Islet precursor cell (in vitro differentiated cells): ENCODE measurements at places on chromosomes 7 and 10.

GRCh38 chr7:80014511-80014910 lies 120.1 kb upstream of the GNAI1 start:
- DNase-seq = no peak

DNA sequence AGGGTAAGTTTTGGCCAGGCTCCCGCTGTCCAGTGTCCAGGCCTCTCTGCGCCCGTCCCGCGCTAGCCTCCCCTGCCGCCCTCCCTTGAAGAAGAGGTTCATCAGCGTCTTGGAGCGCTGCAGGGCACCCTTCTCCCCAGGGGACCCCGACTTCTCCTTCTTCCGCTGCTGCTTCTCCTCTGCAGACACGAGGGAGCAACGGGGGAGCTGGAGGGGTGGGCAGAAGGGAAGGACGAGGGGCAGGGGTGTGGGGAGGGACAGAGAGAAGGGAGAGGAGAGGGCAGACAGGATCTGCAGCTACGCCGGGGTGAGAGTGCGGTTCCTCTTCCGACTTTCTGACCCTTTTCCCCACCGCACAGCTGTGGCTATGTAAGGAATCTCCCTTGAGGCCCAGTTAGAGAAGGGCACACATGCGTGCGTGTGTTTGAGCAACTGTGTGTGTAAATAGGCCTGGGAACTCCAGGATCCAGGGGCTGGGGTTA lies 12.8 kb downstream of the PDZD7 start:
- DNase-seq = peak; percentile 69

DNA sequence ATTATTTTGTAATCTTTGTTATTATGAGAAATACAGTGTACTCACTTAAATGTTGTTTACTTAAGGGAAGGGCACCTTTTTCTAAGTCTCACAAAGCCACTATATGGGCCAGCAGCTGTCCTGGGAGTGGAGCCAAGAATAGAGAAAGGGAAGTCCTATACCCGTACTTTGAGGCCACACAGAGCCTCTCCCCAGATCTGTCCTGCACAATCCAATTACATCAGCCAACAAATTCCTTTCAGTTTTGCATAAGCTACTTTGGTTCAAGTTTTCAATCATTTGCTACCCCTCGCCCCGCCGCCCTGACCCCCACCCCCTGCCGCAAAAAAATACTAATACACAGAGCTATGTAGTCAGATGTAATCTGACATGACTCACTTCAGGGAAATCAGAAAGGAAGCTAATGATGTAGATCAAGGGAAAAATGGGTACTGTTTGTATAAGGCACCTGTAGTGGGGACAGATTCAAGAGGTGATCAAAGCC lies 297.4 kb upstream of the NEBL start:
- DNase-seq = no peak

DNA sequence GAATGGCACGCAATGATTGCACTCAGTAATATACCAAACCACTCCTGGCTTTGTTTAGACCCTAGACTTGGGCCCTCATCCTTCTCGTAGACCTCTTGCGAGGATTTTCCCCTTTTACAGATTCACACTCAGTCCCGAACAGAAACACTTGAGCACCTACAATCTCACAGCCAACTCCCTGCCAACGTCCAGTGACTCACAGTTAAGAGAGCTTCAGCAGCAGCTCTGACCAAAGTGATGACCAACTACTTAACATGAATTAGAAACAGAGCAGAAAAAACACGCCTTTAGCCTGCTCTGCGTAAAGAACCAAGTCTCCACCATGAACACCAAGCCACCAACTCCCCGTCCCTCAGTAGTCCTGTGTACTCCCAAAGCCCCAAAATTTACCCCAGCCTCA lies 2.2 kb downstream of the DNAJC30 start:
- no peak for DNase-seq

GRCh38 chr7:2754086-2754485 lies 66.1 kb downstream of the AMZ1 start:
- DNase-seq = peak; percentile 50

- no peak for DNase-seq
Measured at GRCh38 chr10:50373821-50374501, 122.6 kb upstream of the ASAH2 start.

GRCh38 chr7:113267271-113267670 lies 148.9 kb upstream of the SMIM30 start:
- no peak for DNase-seq

DNA sequence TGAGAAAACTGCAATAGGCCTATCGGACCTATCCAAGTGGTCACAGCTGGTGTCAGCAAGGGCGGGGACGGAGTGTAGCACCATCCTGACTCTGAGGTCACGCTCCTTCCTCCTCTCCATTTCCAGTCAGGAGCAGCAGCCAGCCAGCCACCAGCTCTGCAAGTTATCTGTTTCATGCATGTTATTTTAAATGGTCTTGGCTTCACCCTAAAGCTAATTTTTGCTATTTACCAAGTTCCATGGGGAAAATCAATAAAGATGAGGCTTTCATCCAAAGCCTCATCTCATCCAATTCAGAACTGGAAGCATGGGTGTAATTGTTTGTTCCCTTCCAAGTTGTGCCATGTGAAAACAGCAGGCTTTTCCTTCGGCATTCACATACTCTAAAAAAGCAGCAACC lies 49.3 kb downstream of the ICA1 start:
- no peak for DNase-seq

- DNase-seq = no peak
Measured at GRCh38 chr10:121959671-121960070, 15.3 kb downstream of the NSMCE4A start.

- no peak for DNase-seq
Measured at GRCh38 chr7:5754981-5755599, 26.4 kb downstream of the RNF216 start.

DNA sequence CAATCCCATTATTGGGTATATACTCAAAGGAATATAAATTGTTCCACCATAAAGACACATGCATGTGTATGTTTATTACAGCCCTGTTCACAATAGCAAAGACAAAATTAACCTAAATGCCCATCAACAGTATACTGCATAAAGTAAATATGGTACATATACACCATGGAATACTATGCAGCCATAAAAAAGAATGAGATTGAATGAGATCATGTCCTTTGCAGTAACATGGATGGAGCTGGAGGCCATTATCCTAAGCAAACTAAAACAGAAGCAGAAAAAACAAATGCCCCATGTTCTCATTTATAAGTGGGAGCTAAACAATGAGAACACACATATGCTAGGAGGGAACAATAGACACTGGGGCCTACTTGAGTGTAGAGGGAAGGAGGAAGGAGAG lies 44.7 kb upstream of the CROT start:
- no peak for DNase-seq

DNA sequence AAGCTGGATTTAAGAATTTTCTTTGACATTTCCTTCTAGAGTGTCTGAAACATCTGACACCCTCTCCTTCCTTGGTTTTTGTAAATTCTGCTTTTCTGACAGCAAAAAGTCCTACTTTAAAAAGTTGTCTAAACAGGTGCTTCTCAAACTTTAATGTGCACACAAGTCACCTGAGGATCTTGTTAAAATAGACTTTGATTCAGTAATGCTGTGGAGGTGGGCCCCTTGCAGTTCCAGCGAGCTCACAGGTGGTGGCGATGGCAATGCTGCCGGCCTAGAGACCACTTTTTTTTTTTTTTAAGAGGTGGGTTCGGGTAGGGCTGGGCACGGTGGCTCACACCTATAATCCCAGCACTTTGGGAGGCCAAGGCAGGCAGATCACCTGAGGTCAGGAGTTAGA lies 77.1 kb downstream of the ABCC2 start:
- no peak for DNase-seq

DNA sequence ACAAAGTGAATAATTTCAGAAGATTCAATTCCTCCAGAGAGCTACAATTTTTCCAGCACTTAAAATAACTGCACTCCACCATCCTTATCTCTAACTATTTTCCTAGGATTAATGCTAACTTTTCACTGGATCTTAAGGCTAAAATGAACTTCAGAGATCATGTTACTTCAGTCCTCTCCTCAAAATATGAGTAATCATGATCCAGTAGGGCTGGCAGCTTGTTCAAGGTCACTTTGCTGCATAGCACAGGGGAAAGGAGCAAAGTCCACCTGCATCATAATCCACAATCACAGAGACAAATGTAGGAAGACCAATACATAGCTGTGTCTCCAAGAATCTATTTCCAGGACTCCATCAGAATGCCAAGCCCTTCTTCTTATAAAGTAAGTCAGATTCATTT lies 150.3 kb downstream of the LRRTM3 start:
- no peak for DNase-seq

- no peak for DNase-seq
Measured at GRCh38 chr7:157318015-157318706, 18.6 kb upstream of the DNAJB6 start.

- no peak for DNase-seq
Measured at GRCh38 chr7:43646603-43647338, 63.9 kb downstream of the STK17A start.

DNA sequence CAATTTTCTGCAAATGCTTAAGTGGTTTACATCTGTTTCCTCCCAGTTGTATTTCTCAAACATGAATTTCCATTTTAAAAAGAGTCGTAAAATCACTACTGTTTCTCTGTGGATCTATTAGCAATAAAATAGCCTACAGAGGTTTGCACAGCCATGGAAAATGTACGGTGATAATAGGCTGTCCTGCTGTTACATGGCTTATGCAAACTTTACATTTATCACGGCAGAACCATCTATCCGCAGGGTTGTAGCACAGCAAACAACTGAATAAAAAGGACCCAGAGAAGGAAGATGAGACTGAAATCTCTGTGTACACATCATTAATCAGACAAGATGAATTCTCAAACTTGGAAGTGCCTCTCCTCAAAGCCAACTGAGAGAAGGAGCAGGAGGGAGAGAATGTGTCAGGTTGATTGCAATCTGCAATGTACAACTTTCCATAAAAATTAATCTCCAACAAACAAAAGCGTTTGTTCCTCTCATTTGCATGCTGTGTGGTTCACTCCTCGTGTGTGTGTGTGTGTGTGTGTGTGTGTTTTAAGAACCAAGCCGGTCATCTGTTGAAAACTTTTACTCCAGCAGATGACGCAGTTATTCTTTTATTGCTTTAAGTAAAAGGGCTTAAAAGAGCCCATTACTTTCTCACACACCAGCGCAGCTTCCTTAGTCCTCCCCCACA lies 279.3 kb downstream of the SKAP2 start:
- DNase-seq = no peak

DNA sequence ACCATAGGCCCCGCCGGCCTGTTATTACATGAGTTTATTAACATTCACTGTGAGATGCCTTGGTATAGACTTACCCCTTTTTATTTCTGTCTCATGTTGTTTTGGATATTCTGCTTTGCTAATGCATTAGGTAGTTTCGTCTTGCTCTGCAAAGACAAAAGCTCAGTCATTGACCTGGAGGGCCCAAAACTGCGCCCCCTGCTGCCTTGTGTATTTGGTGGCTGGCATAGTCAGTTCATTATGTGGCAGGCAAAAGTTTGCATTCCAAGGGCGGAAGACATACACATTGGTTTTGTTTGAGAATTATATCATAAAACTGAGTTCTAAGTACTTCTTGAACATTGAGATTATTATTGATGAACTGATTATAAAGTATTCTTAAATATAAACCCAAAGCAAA lies 372.5 kb downstream of the SDK1 start:
- peak; percentile 73 for DNase-seq

GRCh38 chr7:157359581-157359980 lies 22.8 kb downstream of the DNAJB6 start:
- DNase-seq = no peak

DNA sequence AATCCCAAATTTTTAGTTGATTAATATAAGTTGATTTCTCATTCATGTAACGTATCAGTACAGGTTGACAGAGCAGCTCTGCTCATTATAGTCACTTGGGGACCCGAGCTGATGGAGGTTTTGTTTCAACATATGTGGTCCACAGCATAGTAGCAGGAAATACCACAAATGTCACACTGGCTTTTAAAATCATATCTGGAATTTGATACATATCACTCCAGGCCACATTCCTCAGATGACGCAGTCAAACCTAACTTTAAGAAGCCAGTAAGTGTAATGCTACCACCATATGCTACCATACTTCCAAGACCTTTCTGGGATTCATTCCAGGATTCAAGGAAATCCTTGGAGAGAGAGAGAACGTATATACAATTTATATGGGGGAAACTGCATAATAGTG lies 156.3 kb downstream of the PHF14 start:
- no peak for DNase-seq

DNA sequence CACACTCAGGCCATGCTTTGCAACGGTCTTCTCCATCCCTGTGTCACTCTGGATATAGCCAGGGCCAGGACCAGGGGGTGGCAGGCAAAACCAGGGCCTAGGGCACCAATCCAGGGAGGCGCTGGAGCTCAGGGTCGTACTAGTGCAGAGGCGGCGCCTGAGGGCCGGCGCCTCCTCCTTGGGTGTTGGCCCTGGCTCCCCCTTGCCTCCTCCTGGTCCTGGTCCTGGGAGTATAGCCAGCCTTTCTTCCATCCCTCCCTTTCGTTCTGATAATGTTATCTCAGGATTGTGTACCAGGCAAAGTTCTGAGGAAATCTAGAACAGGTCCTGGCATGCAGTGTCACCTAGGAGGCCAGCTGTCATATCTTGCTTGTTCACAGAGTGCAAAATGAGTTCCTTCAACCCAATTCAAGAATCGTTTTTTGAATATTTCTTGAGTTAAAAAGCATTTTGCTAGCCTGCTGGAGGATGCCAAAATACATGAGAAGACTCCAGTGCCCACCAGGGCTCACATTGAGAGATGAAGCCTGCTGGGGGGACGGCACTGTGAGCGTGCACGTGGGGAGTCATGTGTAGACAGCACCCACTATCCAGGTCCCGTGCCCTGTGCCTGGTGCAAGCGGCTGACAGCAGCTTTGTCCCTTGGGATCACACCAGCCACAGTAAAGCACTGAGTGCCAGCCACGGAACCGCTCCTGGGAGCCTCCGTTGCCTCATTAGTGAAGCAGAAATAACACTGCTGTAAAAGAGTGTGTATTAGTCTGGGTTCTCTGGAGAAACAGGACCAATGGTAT lies 106.9 kb upstream of the C7orf33 start:
- no peak for DNase-seq

GRCh38 chr7:46637793-46638735 lies 717.0 kb upstream of the IGFBP3 start:
- no peak for DNase-seq

DNA sequence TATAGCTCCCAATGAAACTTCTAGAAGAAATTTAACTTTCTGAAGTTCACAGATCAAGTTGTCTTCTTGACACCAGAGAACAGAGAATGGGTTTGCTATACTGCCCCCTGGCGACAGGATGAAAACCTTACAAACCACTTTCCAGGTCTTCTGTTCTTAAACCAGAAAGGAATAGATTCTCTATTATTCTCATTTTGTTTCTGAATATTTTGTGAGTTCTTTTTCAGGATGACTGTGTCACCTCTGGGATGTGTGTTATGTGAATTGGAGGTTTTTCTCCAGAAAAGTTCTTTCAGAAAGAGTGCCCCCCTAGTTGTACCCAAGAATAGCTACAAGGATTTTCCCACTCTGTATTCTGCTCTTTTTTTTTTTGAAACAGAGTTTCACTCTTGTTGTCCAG lies 6.3 kb downstream of the IFT22 start:
- peak; percentile 68 for DNase-seq

- DNase-seq = no peak
Measured at GRCh38 chr7:151244841-151245346, 3.6 kb downstream of the SMARCD3 start.

GRCh38 chr7:142773230-142773629 lies 2.5 kb downstream of the PRSS2 start:
- no peak for DNase-seq

GRCh38 chr7:128003787-128004186 lies 27.4 kb downstream of the LRRC4 start:
- no peak for DNase-seq
